ENCODE measurements at places on chromosomes 13 and 19.

- DNase-seq, result no peak
Measured at GRCh38 chr13:113577881-113578435, 6.6 kb upstream of the TFDP1 start.

DNA sequence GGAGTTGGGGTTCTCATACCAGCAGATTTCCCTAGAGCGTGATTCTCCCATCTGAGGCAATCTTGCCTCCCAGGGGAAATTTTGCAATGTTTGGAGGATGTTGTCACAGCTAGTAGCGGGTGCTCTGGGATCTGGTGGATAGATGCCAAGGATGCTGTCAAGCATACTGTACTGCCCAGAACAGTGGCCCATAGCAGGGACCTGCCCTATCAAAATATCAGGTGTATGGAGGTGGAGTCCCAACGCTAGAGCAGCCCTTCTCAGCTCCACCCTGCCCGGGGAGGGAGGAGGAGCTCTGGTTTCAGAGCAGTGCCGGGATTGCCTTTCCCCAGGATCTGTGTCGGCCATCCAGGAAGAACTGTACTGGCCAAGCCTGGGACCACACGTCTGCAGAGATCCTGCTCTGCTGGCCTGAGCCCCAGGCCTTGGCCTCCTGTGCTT is 10.9 kb upstream of the QTRT1 start:
- DNase-seq, result peak; percentile 77

- DNase-seq, result no peak
Measured at GRCh38 chr13:109439813-109440212, 346.6 kb downstream of the IRS2 start.

- no peak for DNase-seq
Measured at GRCh38 chr13:20721058-20721453, 17.6 kb downstream of the IL17D start.

DNA sequence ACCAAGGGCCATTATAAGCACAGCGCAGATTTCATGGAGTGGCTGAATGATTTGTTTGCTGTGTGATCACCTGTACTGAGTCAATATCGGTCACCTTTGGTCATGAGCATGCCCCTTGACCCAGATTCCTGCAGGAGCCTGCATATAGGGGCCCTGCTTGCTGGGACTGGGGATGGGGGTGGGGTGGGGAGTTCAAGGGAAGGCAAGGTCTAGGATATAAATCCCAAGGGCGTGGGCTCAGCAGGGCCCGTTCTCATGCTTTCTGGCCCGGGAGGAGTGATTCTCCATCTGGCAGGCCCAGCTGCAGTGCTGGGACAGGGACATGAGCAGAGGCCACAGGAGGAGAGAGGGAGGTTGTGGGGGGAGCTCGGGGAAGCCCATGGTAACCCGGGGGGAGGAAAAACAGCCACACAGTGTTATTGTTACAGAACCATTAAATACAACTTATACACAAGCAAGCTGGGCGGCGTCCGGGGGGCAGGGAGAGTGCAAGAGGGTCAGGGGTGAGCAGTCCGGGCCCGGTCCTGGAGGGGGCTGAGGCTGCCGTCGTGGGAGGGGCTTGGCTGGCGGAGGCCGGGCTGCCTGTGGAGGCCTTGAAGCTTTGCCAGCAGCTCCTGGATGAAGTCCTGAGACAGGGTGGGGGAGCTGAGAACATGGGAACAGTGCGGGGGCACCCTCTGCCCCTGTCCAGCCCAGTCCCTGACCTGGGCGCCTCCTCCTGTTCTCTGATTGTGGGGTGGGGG is 5.2 kb downstream of the PPP1R14A start:
- DNase-seq, result no peak

GRCh38 chr19:31167690-31168089 is 181.5 kb downstream of the TSHZ3 start:
- no peak for DNase-seq

- peak; percentile 67 for DNase-seq
Measured at GRCh38 chr13:52159159-52159982, at the start of gene NEK3. TSS of gene NEK3 (minus strand) at chr13:52159597. CDS start at chr13:52156191, 3,406 bp downstream.

- DNase-seq, result no peak
Measured at GRCh38 chr19:2733930-2734588, 5.8 kb downstream of the SLC39A3 start.

- DNase-seq, result no peak
Measured at GRCh38 chr13:112956571-112957294, 12.3 kb upstream of the MCF2L start.

- no peak for DNase-seq
Measured at GRCh38 chr19:3366753-3367627, 607 bp downstream of the NFIC start.

GRCh38 chr19:1929021-1929742 is 11.8 kb upstream of the CSNK1G2 start:
- peak; percentile 60 for DNase-seq

GRCh38 chr19:54096617-54097106 is 3.9 kb downstream of the OSCAR start:
- DNase-seq, result peak; percentile 68

DNA sequence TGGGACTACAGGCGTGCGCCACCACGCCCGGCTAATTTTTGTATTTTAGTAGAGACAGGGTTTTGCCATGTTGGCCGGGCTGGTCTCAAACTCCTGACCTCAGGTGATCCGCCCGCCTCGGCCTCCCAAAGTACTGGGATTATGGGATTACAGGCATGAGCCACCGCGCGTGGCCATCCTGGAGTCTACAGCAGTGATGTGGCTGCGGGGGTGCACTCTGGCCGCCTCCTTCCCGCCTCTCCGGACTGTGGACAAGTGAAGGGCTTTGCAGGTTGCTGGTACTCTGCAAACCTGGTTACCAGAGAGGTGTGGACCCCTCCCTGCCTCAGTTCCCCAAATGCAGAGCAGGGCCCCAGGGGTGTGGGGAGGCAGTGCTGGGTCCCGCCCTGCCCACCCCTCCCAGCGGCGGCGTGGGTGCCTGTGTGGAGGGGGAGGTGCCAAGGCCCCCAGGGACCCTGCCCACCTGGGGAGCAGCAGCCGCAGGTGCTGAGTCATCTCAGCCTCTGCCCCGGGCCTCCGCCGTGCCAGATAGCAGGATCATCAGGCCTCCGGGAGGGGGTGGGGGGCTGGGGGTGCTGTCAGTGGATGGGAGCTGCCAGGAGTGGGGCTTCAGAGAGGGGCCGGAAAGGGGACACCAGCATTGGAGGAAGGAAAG is 23.1 kb downstream of the ARID3A start:
- DNase-seq, result no peak

- DNase-seq, result no peak
Measured at GRCh38 chr13:74633734-74634133, 499.5 kb upstream of the KLF12 start.

GRCh38 chr13:51221108-51221507 is 1.1 kb upstream of the FAM124A start:
- no peak for DNase-seq

GRCh38 chr19:13208672-13209483 is 58.7 kb downstream of the IER2 start:
- no peak for DNase-seq

GRCh38 chr13:106246666-106247188 is 288.7 kb downstream of the EFNB2 start:
- DNase-seq, result no peak

GRCh38 chr13:48220981-48221685 is 11.9 kb upstream of the ITM2B start:
- DNase-seq, result no peak

GRCh38 chr13:30125422-30126073 is 181.8 kb downstream of the KATNAL1 start:
- peak; percentile 93 for DNase-seq

DNA sequence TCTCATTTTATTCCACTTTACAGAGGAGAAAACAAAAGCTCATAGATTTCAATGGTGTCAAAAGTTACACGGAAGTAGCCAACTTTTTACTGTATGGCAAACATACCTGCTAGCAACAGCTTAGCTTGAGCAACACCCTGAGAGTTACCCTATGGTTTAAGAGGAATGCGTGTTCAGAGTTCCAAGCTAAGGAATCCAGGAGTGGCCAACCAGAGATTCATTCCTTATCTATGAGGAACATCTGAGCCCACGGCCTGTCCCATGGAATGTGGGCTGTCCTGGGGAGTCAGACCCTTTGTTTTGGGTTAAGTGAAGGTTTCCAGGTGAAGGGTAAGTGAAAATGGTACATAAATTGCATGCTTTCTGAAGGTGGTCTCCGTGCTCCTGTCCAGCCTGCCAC is 67.5 kb downstream of the STARD13 start:
- DNase-seq, result peak; percentile 73

DNA sequence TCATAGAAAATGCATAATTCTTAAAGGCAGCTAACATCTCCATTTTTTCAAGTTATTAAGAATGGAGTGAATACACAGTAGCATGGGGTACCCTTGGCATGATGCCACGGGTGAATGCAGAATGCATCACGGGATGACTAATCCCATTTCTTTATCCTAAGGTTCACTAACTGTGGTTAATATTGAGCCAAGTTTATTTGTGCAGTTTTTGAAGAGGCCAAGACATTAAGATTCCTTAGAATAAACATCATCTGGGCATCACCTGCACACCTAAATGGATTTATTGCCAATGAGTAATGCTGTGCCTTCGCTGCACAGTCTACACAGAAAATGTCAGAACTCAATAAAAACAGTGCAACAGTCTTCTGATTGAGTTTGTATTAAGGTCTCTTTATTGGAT is 333.1 kb downstream of the GPC6 start:
- peak; percentile 17 for DNase-seq

DNA sequence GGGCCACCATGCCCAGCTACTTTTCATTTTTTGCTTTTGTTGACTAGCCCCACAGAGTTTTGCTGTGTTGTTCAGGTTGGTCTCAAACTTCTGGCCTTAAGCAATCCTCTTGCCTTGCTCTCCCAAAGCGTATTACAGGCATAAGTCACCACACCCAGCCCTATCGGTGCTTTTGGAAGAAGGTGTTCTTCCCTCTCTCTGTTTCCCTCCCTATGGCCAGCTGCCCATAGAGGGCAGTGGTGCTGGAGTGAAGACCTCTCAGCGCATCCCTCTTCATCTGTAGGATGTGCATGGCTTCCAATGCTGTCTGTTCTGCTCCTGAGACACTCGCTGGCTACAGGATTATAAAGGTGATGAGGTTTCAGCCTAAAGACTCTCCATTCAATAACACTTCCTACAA is 1.3 kb upstream of the CD22 start:
- DNase-seq, result no peak

GRCh38 chr13:77312311-77312710 is 14.6 kb downstream of the MYCBP2 start:
- no peak for DNase-seq

DNA sequence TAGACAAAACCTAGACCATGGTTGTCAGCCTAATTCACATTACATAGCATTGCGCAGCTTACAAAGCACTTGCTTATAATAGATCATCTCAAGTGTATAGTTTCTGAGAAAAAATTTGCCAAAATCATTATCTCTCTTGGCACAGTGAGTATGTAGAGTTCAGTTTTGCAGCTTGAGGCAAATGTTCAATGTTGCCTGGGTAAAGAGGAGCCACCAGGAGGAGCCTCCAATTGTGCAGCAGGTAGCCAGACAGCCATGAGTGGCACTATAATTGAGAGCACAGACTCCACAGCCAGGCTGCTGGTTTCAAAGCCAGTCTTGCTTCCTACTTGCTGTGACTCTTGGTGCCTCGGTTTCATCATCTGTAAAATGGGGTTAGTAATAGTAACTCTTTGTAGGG is 24.0 kb upstream of the OLFM4 start:
- no peak for DNase-seq

- DNase-seq, result peak; percentile 47
Measured at GRCh38 chr19:45779231-45780145, 2.8 kb downstream of the DMPK start.

DNA sequence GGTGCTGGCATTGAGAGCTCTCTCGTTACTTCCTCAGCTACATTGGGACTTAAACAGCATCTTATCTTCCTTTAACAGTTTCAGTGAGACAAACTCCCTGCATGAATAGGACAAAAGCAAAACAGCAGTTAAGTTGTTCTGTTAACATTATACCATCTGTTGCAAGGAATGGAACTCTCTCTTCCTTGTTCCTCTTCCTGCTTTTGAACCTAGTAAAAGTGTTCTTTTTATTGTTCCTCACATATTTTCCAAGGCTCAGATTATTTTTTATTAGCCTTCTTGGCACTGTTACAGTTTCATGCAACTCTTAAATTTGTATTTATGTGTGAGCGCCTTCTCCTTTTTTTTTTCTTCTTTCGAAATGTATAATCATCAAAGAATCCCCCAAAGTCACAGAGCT is 202.6 kb upstream of the UFM1 start:
- no peak for DNase-seq

DNA sequence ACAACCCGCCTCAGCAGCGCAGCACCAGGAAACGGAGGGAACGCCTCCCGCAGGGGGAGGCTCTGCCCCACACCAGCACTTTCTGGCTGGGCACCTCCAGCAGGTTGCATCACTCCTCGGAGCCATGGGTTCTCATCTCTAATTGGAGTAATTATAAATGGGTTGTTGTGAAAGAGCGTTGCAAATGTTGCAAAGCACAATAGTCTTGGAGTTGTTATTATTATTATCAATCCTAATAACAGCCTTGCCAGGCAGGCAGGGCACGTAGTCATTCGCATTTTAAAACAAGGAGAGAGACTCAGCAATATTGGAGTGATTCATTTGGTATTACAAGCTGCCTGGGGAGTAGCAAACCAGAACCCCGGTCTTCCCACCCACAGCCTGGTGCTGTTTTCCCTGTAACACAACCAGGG is 108.6 kb upstream of the GJB6 start:
- DNase-seq, result peak; percentile 52

DNA sequence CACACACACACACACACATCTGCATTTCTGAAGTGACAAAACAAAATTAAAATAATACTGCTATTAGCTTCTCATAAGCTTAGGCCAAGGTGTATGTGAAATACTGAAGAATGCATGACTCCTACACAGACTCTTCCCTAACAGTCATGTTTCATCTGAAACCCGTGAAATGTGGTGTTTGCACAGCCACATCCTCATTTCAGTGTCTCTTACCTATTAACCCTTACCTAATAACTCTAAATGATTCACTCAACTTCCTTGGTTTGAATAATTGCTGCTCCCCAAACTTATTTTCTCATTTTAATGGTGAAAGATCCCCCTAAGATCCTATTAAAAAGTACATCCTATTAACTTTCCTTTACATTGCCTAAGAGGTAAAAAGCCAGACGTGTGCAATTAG is 117.6 kb downstream of the MIPEP start:
- DNase-seq, result no peak

- no peak for DNase-seq
Measured at GRCh38 chr13:52036037-52036436, 11.5 kb downstream of the UTP14C start.

GRCh38 chr13:71871176-71871754 is 4.3 kb upstream of the DACH1 start:
- DNase-seq, result no peak

Data from AG10803 (cell line).